ENCODE measurements at places on chromosomes 13 and 19.

DNA sequence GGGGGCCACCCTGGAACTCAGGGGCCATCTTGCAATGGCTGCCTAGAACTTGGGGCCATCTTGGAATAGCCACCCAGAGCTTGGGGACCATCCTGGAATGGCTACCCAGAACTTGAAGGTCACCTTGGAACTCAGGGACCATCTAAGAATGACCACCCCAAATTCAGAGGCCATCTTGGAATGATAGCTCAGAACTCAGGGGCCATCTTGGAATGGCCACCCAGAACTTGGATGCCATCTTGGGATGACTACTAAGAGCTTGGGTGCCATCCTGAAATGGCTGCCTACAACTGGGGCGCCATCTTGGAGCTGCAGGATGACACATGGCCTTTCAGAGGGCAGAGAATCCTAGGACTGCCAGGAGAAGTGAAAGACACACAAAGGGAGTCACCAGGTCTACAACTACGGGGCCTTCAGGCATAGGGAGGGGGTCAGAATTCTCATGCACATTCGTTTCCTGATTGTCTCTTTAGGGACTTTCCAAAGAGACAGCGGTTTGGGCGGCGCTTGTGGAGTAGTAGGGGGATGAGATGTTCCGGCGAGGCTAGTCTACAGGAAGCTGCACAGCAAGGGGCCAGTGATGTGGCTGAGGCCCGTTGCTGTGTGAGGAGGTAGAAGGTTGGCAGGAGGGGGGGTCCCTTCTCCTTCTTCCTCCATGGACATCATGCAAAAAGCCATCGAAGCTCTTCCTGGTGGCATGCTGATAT is 125.0 kb downstream of the IER2 start:
- no peak for DNase-seq

DNA sequence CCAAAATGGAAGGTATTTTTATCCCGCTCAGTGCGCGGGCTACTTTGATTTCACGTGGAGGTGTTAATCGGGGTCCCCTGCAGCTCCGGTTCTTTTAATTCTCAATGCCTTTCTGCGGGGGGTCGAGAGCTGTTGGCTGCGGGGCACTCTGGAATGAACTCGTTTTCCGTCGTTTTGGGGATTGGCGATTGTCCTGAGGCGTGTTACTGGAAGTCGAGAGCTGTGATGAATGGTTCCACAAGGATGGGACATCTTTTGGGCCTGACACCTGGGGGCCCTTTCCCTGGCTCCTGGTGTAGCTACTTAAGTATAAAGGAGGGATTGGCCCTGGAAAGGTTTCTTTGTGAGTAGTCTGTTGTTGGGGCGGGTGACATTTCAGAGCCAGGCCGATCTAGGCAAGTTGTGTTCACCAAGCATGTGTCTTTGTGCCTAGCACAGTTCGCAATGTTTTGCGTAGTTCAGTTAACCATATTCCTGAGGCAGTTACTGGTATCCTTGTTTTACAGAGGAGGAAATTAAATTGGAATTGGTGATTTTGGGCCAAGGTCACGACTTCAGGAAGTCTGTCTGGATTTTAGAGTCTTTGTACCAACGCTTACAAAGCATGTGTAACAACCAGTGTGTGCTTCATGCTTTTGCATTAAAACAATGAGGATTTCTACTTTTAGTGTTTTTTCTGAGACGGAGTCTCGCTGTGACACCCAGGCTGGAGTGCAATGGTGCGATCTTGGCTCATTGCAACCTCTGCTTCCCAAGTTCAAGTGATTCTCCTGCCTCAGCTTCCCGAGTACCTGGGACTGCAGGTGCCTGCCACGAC is 846 bp downstream of the RPL13A start:
- DNase-seq: no peak

DNA sequence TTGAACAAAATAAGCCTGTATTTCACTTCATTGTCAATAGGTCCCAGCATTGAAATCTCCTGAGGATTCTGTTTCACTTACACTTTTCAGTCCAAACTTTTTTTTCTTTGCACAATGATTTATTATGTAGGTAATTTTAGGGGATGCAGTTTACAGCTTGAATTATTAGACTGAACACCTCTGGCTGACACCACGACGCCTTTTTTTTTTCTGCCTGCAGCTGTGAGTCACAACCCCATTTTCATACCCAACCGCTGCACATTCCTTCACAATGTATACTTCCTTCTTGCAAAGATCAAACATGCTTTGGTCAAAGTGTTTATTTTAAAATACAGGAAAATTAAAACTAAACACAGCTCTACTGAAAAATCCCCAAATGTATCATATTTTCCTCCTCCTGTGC is 11.4 kb downstream of the ZIC2 start:
- DNase-seq: no peak

DNA sequence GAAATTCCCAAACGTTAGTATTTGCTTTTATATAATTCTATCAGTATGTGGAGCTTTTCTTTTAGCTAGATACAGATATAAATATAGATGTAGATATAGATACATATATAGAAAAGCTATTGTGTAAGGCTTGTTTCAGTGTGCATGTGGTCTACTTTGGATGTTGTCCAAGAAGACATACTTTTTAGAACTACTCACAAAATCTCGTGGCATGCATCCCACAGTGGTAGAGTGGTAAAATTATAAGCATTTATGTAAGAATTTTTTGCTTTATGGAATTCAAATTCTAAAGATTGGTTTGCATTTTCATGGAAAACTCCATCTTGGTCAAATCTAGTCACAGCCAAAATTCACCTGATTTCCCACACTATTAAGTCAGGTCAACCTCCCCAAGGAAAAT is 880.4 kb downstream of the EFNB2 start:
- DNase-seq: no peak

Measured in hematopoietic multipotent progenitor cell (in vitro differentiated cells).